ENCODE measurements at places on chromosomes 4 and X. TPM values are rescaled to one million over a fixed set of nuclear protein-coding genes. Genes with fewer than 3 reads are reported as not detected.
A peak's percentile ranks its signal among the peaks of the same experiment; 100 is the strongest.

Gene GNPDA2
- total RNA-seq: 17.1 TPM

DNA sequence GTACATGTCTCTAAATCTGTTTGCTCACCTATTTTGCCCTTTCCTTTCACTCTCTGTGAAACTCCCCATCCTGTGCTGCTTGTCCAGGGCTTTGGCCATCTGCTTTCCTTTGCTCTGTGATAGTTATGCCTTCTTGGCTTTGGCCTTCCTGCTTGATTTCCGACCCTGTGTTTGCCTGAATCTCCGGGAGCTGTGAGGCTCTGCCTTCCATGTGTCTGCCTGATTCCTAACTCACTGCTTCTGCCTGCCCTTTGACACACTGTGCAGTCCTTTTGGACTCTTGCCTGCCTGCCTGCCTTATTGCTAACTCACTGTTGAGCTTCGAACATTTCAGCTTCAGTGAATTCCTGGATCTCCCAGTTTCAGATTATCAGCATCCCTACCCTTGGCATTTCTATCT, 143.1 kb downstream of the C4orf33 start:
- DNase-seq: peak; percentile 9

DNA sequence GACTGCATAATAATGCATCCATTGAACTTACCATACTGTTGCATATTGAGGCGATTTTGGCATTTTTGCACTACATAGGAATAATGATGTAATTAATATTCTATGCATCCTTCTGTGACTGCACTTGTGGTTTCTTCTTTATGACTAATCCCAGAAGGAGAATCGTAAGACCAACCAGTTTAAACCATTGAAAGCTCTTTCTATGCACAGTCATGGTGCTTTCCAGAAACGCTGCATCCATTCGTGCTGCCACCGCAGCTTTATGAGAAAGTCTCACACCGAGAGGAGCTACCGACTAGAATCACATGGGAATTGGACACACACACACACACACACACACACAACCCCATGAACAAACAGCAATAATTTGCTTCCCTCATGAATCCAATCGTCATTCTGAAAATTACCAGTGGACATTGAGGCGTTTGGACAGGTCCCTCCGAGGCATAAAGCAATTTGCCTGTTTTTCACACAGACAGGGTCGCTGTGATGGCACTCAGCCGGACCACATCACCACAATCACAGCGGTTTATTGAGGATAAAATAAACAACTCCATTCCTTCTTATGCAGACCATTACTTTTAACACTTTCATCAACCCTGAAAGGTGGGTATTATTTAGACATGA, 64.2 kb downstream of the PACRGL start:
- no peak for DNase-seq

Gene UBL4A
- 30.5 TPM for total RNA-seq

Gene STAG2
- 41.0 TPM for total RNA-seq

- peak; percentile 1 for DNase-seq
Measured at GRCh38 chr4:78244705-78245485, 187.8 kb downstream of the FRAS1 start.

Data from HFFc6 (cell line).